NCI-H345 (cell line): ENCODE measurements at places on chromosomes 2 and 18.
A peak's percentile ranks its signal among the peaks of the same experiment; 100 is the strongest.

DNA sequence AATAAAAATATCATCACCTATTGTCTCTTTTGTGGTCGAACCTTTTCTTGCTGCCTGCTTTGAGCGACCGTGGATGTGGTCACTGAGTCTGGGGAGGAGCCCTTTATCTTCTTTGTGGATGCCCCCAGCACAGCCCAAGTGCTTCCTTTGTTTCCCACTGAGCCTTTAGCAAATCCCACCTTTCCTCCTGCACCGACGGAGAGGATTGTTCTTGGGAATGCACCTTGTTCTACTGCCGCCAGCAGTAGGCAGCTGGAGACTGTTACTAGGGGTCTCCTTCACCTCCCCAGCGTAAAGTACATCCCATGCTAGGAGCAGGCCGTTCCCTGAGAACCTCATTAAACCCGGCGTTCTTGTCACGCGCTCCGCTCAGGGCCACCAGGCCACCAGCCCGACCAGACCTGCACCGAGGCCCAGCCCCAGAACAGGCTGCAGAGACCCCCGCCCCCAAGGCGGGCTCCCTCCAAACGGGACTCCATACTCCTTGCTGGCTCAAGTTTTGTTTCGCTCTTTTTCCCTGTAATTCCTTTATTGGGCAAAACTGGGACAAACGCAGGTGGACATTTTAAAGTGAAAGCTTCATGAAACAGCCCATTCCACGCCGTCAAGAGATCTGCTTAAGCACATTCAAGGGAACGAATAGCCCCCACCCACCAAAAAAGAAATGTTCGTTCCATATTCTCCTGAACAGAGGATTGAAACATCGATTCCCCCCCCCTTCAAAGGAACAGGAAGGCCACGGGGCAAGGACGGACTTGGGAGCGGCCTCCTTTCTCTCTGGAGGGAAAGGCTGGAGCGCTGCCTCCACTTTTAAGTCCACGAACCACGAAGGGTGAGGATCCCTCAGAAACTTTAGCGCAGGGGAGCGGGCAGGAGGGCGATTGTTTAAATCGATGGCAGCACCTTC lies 1.1 kb upstream of the MAT2A start:
- DNase-seq, result peak; percentile 62

DNA sequence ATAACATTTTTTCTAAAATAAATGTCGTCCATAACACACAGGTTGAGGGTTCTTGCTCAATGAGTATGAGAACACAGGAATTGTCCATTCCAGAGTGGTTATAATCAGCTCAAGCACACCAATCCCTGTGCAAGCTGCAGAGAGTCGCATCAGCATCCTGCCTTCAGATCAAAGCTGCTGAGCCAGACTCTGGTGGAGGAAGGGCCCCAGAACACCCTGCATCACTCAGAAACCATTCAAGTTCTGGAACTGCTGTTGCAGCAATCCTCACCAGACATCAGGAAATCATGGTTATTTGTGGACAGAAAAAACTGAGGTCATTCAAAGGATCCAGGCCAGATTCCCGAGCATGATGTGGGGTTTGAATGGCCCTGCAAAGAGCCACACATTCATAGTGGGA lies 44.5 kb downstream of the DNER start:
- DNase-seq, result no peak

DNA sequence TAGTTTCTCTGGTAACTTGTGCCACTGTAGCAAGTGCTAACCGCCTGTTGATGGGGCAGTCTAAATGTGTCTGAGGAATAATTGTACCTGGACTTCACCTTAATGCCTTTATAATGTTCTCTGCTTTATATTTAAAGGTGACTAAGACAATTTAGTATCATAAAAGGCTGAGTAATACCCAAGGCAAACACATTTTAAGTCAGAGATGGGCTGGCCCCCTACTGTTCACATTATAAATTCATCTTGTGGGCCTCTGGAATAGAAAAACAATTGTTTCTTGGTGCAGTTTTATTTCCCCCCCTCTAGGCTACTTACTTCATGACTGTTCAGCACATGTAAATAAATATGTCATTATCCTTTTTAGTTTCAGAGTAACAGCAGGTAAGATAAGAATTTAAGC lies 559.3 kb upstream of the PIK3C3 start:
- no peak for DNase-seq

DNA sequence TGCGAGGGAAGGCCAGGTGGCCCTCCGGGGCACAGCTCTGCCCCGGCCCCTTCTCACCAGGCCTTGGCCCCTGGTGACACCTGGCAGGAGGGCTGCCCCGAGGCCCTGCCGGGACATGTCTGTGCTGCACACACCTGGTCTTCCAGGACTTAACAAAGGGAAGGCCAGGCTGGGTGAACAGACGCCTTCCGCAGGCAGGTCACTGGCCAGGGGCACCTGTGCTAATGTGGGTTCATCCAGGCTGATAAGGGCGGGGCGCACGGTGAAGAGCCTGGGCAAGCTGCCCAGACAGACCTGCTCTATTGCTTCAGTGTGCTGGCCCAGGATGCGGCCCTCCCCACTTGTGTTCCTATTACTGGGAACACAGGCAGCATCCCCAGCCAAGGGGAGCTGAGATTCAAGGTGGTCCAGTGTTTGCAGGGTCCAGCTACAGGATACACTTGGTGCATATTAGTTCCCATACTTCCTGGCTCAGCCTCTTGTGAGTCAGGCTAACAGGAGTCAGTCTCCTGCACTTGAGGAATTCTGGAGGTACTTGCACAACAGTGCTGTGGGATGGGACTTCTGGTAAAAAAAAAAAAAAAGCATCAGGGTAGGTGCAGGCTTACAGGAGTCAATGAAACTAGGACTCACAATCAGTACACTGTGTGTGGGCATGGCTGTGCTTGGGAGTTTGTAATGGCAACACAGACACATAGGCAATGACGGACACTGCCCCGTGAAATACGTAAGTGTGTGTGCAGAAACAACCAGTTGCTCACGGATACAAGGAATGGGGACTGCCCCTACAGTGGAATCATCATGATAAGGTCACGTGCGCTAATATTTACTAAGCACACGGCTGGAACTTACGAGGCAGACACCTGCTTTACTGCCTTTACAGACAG lies 261.4 kb downstream of the TWIST2 start:
- peak; percentile 14 for DNase-seq

DNA sequence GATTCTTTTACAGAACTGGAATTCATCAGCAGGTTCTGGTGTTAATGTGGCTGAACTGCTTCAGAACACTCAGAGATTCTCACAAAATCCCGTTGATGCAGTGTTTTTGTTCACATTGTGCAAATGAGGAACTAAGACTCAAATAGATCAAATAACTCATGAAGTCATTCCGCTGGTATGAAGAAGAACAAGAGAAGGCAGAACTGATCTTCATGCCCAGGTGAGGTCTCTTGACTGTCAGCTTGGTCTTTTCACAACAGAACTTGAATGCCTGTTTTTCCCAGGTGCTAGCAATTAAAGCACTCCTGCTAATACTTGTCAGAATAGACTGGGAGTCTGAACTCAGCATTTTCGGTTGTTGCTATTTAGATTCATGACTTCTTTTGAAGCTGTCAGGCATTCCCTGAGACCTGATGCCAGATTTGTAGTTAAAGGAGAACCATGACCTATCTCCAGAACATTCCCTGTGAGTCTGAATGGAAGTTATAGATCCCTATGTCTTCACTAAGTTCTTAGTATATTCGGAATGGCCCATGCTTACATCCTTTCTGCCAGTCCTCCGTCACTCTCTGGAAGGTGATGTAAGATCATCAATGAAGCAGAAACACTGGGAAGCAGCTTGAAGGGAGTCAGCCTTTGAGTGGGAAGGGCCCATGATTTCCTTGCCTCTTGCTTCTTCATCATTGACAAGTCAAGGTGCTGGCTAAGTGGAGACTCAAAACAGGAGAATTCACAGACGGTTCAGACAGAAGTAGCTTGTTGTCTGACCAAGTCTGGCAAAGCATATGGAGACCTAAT lies 155.7 kb downstream of the MTCL1 start:
- DNase-seq, result no peak
